ENCODE measurements at places on chromosomes 5 and 9.

GRCh38 chr5:147674411-147674810 lies 108.1 kb downstream of the JAKMIP2 start:
- DNase-seq = no peak

DNA sequence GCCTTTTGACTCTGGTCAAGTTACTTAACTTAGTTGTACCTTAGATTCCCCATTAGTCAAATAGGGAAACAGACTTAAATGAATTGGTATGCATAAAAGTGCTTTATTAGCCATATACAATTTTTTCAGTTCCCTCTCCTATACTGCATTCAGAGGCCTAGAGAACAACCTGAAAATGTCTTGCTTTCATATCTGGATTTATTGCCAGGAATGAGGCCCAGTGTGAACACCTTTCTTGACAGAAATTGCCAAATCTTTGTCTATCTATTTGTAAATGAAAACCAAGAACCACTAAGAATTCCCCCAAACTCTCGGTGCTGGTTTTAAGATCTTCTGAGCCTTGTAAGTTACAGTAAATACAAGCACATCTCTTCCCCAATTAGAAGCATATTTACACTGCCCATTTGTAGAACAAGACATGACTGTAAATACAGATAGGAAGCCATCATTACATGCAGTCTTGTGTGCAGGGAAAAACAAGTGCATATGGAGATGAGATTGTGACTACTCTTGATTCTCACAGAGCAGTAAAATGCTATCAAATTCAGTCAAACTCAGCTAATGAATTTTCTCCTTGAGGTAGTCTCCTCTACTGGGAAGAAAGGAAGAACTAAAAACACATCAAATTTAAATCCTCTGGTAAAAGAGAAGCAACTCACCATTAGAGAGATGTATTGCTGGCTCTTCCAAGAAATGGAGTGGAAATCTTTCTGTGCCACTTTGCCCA lies 5.2 kb upstream of the FAM13B start:
- DNase-seq = no peak

- peak; percentile 83 for DNase-seq
Observed at GRCh38 chr5:9765419-9766140, 135.4 kb upstream of the TAS2R1 start.

GRCh38 chr9:136004219-136004618 lies 43.0 kb upstream of the UBAC1 start:
- DNase-seq = no peak

DNA sequence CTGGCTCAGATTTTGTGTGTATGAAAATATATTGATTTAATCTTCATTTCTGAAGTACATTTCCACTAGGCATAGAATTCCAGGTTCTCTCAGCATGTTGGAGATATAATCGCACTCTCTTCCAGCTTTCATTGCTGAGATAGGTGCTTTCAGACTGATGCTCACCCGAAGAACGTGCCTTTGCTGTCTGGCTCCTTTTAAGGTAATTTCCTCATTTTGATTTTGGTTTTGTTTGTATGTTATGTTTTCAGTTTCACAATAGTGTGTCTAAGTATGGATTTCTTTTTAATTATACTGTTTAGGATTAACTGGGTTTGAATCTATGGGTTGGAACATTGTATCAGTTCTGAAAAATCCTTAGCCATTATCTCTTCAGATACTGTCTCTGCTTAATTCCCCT lies 132.0 kb upstream of the NFIB start:
- DNase-seq = no peak

DNA sequence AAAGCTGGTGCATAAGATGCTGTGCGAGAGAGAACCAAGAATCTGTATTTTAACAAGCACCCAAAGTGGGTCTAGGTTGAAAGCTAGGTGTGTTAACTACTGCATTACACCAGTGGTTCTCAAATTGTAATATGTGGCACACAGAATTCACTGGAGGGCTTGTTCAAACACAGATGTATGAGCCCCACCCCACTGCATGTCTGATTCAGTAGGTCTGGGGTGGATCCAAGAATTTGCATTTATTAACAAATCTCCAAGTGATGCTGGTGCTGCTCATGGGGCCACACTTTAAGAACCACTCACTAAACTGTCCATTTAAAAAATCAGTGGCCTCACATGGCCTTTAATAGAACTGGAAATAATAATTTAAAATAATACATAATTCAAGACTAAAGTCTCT lies 40.4 kb downstream of the LPAR1 start:
- peak; percentile 50 for DNase-seq

DNA sequence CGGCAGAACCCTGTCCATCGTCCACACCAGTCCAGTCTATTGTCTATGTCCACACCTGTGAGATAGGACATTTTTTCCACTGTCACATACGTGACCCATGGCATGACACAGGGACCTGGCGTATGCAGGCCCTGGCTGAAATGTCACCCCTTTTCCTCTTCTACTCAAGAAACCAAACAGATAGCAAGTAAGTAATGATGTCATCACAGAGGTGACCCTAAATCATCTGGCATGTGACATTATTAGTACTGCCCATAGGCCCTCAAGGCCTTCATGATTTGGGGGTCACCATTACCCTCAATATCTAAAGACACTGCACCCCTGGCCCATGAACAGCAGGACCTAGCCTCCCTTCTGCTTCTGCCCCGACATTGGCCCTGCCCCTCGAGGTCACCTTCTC lies 88.3 kb downstream of the LHX2 start:
- DNase-seq = no peak

DNA sequence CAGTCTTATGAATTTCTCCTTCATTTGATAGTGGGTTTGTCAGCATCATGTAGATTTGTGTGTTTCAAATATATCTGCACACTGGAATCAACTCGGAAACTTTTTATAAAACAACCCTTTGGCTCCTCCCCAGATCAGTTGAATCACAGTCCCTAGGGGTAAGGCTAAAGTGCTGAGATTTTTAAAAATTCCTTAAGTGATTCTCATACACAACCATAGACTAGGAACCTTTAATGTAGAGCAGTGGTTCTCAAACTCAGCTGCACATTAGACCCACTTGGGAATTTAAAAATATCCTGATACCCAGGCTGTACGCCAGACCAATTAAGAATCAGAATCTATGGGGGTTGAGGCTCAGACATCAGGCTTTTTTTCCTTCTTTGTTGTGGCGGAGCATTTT lies 17.5 kb upstream of the JAK2 start:
- peak; percentile 57 for DNase-seq

DNA sequence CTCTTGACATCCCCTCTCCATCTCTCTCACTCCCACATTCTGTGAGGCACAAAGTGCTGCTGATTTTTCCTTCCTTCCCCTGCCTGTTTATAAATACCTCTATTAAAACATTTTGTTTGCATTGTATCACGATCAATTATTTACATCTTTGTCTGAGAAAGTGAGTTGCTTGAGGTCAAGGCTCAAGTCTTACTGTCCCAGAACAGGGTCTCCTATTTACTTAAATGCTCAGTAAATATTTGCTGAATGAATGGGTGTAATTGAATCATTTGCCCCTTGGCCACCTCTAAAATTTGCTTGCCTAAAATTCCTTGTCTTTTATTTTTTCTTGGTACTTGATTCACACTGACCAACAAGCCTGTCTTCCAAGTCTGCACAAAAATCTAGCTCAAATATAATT lies 103.5 kb downstream of the ZNF462 start:
- no peak for DNase-seq

DNA sequence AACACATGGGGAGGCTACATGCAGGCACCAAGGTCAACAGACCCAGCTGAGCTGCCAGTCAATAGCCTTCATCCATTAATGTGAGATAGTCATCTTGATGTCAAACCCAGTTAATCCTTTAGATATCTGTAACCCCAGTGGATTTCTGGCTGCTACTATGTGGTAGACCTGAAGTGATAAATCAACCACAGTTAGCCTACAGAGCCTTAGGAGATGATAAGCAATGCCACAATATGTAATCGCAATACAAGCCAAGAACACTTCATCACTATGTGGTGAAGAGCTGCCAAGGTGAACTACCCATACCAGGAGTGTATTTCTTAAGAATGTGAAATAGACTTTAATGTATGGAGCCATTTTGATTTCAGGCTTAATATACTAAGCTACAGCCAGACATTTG lies 1175.5 kb downstream of the DTWD2 start:
- peak; percentile 16 for DNase-seq
